ENCODE measurements at places on chromosomes 7 and 10. TPM values are rescaled to one million over a fixed set of nuclear protein-coding genes. Genes with fewer than 3 reads are reported as not detected.

GRCh38 chr10:133257489-133258065 lies 19.1 kb downstream of the ADAM8 start:
- no peaks in the 10 kb centered on the region for H3K27me3 ChIP-seq
- no peak overlapping the region for H3K4me3 ChIP-seq
- H3K36me3 ChIP-seq = no peaks in the 10 kb centered on the region
- peaks cover 2% of the 10 kb centered on the region for H3K4me1 ChIP-seq
- DNase-seq = peak; percentile 53

DNA sequence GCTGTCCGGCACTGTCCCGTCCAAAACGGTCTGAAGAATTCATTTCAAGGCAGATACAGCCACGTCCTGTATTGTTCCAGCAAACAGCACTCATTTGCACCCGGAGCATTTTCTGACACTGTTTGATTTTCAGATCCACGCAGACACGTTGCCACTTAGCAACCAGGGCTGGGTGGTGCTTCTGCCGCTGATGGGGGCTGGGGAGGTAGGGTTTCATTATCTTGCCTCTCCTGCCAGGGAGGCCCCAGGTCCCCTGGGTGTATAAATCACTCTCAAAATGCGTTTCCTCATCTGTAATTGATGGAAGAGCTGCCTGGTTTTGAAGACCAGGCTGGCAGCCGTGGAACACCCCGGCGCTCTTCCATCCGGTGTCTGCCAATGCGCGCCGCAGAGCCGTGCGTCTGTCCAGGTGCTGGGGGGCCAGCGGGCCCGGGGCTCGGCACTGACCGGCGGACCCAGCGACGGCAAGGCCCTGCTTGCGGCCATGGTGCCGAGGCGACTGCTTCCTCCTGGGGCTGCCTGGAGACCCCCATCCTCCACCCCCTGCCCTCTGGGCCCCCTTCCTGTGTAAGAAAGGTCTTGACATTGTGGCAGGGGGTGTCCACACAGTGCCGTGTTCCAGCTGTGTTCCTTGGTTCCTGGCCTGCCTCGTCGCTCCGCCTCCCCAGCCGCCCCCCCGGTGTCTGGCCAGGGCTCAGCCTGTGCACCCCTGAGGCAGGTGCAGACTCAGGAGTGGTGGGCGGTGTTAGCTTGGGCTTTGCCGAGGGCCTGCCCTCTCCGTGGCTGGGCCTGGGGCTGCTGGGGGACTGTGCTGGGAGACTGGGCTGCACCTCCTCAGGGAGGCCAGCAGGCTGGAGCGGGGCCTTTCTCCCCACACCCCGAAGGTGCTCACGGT lies 16.6 kb downstream of the ADGRA1 start:
- peaks cover 7% of the 10 kb centered on the region for H3K27me3 ChIP-seq
- DNase-seq = no peak
- H3K36me3 ChIP-seq = no peaks in the 10 kb centered on the region
- no peaks in the 10 kb centered on the region for H3K4me1 ChIP-seq
- no peak overlapping the region for H3K27ac ChIP-seq

DNA sequence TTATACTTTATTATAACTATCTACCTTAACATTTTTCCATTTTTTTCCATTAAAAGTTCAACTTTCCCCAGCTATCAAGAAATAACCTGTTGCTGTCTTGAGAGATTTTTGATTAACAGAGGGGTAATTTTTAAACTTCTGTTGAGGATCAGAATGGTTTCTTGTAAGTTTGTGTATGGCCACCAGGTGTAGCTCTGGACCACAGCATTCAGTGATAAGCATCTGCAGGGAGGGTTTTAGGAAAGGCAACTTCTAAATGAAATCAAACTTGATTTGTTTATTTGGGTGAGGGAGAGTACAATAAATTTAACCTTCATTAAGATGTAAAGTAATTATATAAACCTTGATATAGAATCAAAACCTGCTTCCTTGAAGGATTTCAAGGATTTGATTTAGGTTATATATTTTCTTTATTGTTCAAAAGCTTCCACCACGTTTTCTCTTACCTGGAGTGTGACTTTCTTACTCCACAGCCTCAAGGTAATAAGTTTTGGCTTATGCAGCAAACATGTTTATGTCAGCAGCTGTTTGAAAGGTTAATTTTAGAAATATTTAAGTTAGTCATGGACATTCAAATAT lies 153.3 kb downstream of the STK31 start:
- H3K4me3 ChIP-seq = no peak overlapping the region
- peak; percentile 26 for DNase-seq
- no peaks in the 10 kb centered on the region for H3K36me3 ChIP-seq
- H3K4me1 ChIP-seq = no peaks in the 10 kb centered on the region
- no peak overlapping the region for H3K27ac ChIP-seq
- no peaks in the 10 kb centered on the region for H3K27me3 ChIP-seq

- no peaks in the 10 kb centered on the region for H3K4me1 ChIP-seq
- H3K27me3 ChIP-seq = no peaks in the 10 kb centered on the region
- H3K27ac ChIP-seq = no peak overlapping the region
- H3K36me3 ChIP-seq = no peaks in the 10 kb centered on the region
Observed at GRCh38 chr7:111883241-111883640, 320.9 kb upstream of the IMMP2L start.

GRCh38 chr10:21264271-21264670 lies 261.2 kb downstream of the SKIDA1 start:
- no peaks in the 10 kb centered on the region for H3K36me3 ChIP-seq
- no peak overlapping the region for H3K27ac ChIP-seq
- peaks cover 5% of the 10 kb centered on the region for H3K27me3 ChIP-seq
- no peak overlapping the region for H3K4me3 ChIP-seq
- H3K4me1 ChIP-seq = no peaks in the 10 kb centered on the region

Gene FGL2
- total RNA-seq = 0.11 TPM

Gene C10orf105
- total RNA-seq = 0.09 TPM

GRCh38 chr7:5445981-5446594 lies 22.5 kb upstream of the TNRC18 start:
- no peak overlapping the region for H3K4me3 ChIP-seq
- H3K36me3 ChIP-seq = no peaks in the 10 kb centered on the region
- no peaks in the 10 kb centered on the region for H3K27me3 ChIP-seq
- no peak for DNase-seq
- peaks cover 9% of the 10 kb centered on the region for H3K4me1 ChIP-seq
- H3K27ac ChIP-seq = no peak overlapping the region

GRCh38 chr7:114273218-114273617 lies 141.4 kb upstream of the FOXP2 start:
- DNase-seq = no peak
- H3K27ac ChIP-seq = no peak overlapping the region
- no peaks in the 10 kb centered on the region for H3K27me3 ChIP-seq
- H3K4me1 ChIP-seq = no peaks in the 10 kb centered on the region
- no peak overlapping the region for H3K4me3 ChIP-seq

Gene CPED1
- 290 TPM for total RNA-seq
